ENCODE measurements at places on chromosomes 11 and 22.
A peak's percentile ranks its signal among the peaks of the same experiment; 100 is the strongest.

GRCh38 chr11:13440100-13440855, 22.7 kb downstream of the BTBD10 start:
- DNase-seq, result no peak

DNA sequence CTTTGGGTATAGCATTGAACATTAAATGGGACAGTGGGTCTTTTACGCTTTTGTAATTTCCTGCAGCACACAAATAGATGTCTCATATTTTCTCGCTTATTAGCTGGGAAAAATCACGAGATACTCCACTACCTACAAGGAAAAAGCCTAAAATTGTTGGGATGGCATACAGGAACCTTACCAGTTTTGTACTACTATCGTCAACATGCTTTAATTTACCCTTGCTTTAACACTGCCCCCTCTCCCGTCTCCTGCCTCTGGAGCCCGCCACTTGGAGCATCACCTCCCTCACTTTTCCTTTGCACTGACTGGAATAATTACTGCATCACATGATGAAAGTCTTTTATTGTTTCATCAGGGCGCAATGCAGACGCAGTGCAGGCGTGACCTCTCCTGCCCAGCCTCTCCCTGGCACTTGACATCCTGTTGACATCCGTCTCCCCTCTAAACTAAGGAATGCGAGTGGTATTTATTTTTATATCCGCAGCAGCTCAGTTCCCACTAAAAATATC, 1.0 kb upstream of the FNBP4 start:
- DNase-seq, result no peak

DNA sequence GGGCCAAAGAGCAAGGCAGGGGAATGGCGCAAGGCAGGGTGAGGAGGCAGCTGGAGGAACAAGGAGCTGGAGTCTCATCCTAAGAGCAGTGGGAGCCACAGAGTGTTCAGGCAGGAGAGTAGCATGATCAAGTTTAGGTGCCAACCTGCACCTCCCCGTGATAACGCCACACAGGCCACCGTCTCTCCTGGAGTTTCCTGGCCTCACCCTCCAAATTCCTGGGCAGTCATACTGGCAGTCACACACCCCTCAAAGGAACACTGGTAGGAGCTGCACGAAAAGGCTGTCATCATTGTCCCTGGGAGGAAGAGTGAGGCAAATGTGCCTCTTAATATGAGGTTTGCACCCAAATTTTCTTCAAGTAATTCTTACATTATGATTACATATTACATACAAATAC, 36.3 kb upstream of the RTL6 start:
- DNase-seq, result no peak

DNA sequence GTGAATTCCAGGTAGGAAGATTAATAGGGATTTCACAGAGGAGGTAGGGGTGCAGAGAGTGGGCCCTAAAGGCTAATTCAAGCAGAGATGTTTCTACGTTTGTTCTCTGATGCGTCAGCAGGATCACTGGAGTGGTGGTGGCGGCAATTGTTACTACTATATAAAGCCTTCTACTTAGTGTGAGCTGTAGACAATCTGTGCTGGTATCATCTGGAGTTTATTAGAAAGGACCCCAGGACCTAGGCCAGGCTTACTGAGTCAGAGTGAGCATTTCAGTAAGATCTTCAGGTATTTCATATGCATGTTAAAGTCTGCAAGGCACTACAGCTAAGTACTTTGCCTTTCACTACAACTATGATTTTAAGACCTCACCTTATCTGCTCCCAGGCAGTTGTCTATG, 59.5 kb downstream of the USP35 start:
- no peak for DNase-seq

GRCh38 chr11:26348776-26349175, 16.8 kb downstream of the ANO3 start:
- no peak for DNase-seq

- no peak for DNase-seq
These were observed 67.4 kb upstream of the B3GAT1 start for GRCh38 chr11:134479206-134480135.

DNA sequence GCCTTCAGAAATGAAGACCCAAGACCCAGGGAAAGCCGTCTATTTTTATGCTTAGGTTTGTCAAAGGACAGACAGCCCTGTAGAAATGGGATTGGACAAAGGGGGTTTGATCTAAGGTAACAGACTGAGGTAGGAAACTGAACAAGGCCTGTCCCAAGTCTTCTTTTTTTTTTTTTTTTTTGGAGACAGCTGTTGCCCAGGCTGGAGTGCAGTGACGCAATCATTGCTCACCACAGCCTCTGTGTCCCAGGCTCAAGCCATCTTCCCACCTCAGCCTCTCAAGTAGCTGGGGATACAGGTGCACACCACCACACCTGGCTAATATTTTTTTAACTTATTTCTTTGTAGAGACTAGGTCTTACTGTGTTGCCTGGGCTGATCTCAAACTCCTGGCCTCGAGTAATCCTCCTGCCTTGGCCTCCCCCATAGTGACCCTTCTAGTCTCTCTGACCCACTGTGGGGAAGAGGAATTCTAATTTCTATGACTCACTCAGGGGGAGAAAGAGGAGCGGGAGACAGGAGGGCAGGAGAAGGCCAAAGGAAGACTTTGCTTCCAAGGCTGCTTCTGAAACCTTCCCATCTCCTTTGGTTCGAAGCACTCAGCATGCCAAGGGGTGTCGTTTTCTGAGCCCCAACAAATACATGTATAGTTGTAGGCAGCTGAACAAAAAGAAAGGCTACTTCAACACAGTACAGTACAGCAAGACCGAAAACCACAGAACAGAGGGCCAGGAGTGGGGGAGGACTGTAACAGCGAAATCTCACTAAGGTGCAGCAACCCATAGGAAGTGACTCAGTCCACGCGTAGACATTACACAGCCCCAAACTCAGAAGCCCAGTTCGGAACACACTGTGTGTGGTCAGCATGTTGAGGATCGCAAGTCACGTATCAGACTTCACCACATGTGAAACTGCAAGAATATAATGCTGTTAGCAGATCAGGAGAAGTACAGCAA, 872 bp downstream of the TMA7B start:
- DNase-seq, result peak; percentile 38

GRCh38 chr11:26782220-26782965, 60.5 kb upstream of the SLC5A12 start:
- DNase-seq, result no peak
